ENCODE measurements at places on chromosomes 1 and 21. TPM values are rescaled to one million over a fixed set of nuclear protein-coding genes. Genes with fewer than 3 reads are reported as not detected.

The DNAJC6 gene
- 3.6 TPM for total RNA-seq

The ATP5PB gene
- total RNA-seq = 714 TPM

The UCHL5 gene
- 45.3 TPM for total RNA-seq

The GPX7 gene
- total RNA-seq = 4.2 TPM

The RAB29 gene
- total RNA-seq = 14.5 TPM

GRCh38 chr1:3539707-3540425 is 71.4 kb downstream of the MEGF6 start:
- peak; percentile 48 for DNase-seq

DNA sequence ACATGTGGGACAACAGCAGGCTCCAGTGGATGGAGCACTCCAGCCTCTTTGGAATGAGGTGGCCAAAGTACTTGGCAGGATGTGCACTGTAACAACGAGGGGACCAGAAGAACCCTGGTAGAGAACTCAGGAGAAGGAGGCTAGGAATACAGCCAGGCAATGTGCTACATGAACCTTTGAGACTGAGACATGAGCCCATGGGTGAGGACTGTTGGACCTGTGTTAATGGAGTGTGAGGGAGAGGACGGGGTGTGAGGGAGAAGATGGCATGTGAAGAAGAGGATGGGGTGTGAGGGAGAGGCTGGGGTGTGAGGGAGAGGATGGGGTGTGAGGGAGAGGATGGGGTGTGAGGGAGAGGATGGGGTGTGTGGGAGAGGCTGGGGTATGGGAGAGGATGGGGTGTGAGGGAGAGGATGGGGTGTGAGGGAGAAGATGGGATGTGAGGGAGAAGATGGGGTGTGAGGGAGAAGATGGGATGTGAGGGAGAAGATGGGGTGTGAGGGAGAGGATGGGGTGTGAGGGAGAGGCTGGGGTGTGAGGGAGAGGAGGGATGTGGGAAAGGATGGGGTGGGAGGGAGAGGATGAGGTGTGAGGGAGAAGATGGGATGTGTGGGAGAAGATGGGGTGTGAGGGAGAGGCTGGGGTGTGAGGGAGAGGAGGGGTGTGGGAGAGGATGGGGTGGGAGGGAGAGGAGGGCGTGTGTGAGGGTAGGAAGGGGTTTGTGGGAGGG is 62.3 kb upstream of the ARTN start:
- no peak for DNase-seq

- DNase-seq = no peak
Observed at GRCh38 chr1:67939186-67939743, 106.0 kb upstream of the GNG12 start.

DNA sequence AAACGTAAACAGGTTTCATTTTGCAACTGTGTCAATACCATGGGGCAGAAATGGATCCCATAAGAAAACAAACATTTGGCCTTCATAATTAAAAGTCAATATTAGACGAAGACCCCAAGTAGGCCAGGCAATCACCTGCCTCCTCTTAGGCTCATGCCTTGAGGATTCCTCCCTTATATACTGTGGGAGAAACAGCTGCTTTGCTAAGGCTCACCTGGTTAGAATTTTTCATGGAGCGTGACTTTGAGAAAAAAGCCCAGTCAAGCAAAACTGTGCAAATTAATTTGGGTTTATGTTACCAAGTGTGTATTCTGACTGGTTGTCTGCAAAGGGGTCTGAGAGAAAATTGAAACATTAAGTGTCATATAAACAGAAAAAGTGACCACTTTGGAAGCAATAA is 605.3 kb upstream of the USP24 start:
- no peak for DNase-seq

DNA sequence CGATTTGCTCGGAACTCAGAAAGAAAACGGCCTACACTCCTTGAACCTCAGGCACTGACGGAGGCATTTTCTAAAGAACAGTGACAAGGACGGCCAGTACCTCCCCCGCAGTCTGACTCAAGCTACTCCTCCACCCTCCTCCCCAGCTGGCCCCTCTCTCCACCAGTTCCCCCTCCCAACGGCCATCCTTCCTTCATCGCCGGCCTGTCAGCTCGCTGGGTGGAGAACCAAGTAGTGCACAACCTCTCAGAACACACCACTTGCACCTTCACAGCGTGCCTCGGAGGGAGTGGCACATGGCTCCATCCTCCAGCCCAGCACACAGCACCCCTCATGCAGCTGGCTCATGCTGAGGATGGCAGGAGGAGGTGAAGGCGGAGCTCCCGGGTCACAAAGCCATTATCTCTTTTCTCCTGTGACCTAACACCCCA is 58.8 kb downstream of the TOR1AIP2 start:
- peak; percentile 55 for DNase-seq

DNA sequence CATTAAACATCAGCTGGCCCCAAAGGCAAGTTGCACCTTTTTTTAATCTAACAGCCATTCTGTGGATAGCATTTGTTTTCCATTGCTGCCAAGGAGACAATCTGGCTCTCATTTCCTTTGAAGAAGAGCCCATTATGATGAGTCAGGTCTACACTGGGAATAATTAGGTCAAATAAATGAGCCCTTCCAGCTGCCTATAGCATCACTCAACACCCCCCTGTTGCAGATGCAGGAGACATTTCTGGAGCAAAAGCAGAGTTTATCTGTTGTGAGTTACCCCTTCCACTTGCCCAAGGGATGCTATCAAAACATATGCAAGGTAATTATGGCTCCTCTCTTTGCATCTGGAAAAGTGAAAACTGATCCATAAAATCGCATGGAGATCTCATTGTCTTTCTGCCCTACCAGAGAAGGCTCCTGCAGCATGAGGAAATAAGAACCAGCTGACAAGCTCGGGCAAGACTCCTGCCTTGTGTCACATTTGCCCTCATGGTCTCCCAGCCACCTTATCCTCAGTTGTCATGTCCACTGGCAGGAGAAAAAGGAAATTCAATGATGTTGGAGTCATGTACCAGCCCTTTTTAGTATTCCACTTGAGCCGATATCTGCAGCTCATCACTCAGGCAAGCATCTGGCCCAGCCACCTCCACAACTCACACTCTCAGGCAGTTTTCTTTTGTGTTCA is 135.9 kb downstream of the SLC30A10 start:
- DNase-seq = no peak

DNA sequence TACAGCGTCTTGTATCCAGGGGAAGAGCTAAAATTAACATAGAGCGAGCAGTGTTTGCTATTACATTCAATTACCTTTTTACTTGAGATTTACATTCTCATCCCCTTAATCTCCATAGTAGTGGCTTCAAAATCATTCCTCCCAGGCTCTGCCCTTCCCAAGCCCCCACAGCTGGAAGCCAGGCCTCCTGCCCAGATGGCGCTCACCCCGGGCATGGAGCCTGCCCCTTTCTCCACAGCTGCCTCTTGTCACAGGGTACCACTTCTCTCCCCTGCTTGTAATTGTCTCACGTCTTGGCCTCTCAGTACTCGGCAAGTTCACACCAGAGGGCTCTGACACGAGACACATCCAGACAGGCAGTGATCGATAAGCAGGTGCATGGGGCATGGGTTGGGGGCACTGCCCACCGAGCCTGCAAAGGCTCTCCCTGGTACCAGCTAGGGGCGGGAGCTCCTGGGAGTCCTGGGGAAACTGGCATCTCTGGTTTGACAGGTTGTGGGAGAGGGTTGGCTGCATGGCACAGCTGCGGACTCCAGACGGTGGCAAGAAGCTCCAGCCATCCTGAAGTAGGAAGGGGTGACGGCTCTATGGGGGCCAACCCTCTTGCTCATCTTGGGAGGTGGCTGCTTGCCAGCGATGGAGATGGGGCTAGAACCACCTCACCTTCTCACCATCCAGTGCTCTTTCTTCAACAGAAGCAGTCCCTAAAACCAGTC is 20.1 kb downstream of the CASZ1 start:
- DNase-seq = no peak

GRCh38 chr21:43933199-43933598 is 68.2 kb downstream of the AGPAT3 start:
- DNase-seq = no peak

GRCh38 chr1:232868793-232869491 is 63.7 kb downstream of the MAP10 start:
- peak; percentile 32 for DNase-seq

GRCh38 chr1:8976338-8976737 is 30.7 kb downstream of the CA6 start:
- no peak for DNase-seq

GRCh38 chr1:165580931-165581871 is 37.4 kb downstream of the LRRC52 start:
- DNase-seq = no peak

GRCh38 chr1:212101735-212102134 is 66.2 kb downstream of the DTL start:
- DNase-seq = no peak

DNA sequence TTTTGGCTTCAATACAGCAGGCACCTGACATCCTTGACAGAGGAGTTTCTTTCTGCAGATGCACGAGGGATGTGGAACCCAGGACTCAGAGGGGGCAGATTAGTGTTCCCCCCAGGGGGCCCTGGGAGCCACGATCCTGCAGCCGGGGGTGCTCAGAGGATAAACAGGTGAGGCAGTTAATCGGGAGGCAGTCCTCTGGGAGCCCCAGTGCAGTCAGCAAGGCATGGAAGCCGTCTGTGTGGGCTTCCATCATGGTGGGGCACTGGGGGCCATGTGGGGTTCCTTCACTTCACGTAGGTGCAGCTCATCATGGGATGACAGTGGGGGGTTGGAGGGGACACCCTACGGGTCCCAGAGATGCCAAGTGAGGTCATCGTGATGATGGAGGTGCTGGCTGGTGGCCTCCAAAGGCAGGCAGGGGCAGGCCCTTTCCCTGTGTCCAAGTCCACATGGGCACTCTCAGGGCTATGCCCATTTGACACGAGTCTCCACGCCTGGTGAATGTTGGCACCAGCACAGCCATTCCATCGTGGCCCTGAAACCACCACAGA is 59.3 kb upstream of the ABCG1 start:
- no peak for DNase-seq

DNA sequence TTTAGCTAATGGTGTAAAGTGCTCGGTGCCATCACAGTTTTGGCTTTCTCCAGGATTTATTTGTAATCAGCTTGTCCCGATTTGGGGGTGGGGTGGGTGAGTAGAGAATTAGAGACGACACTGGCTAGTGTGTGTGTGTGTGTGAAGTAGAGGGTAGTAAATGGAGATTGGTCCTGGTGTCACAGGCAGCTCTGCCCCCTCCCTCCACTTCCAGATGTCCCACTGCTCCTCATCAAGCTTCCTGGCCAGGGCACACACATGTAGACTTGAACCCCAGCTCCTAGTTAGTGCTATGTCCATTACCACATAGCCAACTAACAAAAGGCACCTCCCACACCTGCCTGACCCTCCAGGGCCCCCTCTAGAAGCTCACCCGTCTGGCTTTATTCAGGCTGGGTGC is 3.2 kb downstream of the TRNP1 start:
- DNase-seq = no peak

DNA sequence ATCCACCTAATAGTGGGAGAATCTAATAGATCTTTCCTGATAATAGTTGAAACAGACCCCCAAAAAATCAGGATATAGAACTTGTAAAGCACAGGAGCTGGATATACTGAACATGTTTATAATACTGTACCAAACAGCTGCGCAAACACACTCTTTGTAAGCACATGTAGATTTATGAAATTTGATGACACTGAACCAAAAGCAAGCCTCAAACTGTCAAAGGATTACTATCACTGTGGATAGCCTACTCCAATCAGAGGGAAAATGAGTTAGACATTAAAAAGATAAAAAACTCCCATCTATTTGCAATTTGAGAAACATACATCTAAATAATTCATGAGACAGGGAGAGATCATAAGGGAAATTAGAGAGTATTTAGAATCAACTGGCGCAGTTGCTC is 26.1 kb downstream of the RCAN3 start:
- DNase-seq = no peak

Measured in left ventricle myocardium superior (tissue), 1 donor.